ENCODE measurements at places on chromosomes 2 and 18.

- DNase-seq, result no peak
Measured at GRCh38 chr2:172928756-172929155, 146.9 kb upstream of the MAP3K20 start.

- no peak for DNase-seq
Measured at GRCh38 chr2:26463244-26464192, 14.4 kb downstream of the OTOF start.

DNA sequence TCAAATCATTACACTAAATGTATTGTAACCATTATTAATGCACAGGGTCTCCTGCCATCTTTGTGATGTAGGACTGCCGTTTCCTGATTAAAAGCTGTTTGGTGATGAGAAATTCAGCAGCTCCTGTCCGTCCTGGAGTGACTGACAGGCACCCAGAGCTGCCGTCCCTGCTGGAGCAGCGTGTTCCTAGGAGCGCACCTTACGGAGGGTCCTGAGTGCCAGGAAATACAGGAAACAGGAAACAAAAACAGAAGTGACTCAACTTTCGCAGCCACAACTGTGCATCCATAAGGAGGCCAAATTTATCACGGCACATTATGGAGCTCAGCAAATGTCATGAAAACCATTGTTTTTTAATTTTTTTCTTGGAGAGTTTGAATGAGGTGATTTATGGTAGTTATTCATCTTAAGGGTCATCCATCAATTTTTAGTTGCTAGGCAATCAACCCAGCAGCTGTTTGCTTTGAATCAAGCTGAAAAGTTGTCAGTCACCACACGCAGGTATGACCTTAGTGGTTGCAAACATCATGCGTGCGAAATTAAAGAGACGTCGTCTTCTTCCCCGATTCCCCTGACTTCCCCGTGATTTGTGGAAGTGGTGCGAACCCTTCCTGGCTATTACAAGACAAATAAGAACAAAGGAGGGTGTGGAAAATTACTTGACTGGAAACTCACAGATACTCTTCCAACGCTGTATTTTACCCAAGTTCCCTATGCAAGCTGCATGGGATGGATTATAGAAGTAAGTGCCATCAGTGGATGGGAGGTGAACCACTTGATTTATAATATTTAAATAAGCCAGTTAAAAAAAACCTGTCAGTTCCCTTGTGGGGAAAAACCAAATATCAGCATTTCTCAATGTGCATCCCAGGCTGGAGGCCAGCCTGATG, 19.8 kb downstream of the TSHZ1 start:
- DNase-seq, result no peak

- DNase-seq, result no peak
Measured at GRCh38 chr2:144989579-144990270, 469.8 kb upstream of the ZEB2 start.

DNA sequence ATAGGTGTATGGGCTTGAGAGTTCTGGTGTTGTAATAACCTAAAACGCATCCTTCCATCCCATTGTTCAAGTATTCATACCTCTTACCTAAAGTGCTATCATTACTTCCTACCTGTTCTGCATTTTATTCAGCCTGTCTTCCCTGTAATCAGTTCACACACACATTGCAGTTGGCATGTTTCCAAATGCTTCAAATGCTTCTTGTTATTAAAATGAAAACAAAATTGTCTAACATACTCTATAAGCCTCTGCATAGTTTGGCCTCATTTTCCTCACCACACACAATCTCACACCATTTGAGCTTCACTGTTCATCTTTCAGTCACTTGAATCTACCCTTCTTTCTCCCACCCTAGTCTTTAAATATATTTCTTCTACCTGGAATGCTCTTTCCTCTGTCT, 1178.2 kb upstream of the NRXN1 start:
- DNase-seq, result no peak

- no peak for DNase-seq
Measured at GRCh38 chr2:24363301-24363700, 3.0 kb upstream of the ITSN2 start.

DNA sequence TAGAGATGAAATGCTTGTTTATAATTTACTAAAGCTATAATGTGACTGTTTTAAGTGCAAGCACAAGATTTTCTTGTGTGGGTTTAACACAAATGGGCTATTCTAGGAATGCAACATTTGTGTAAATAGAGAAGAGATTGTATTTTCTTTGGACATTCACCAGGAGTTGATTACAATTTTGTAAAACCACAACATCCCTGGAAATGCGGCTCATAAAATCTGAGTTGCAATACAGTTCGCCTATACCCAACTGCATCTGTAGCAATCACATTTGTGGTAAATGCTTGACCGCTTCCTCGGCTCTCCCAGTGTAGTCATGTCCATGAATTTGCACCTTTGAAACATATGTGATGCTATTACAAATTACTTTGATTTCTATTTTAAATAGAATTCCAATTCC, 348.7 kb upstream of the CDH20 start:
- no peak for DNase-seq

DNA sequence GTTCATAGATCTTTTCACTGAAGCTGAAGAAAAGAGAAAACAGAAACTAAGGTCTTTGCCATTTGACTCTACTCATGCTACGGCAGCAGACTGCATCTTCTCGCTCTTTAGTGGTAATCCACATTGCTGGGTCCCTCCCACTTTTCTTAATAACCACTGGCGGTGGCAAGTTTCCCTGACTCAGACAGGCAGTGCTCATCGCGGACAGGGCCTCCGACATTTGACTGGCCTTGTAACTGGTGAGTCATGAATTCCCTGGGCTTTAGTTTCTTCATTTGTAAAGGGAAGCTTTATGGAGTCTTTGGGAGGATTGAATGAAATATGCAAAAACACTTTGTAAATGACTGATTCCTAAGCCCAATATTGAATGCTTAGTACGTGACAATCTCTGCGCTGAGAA, 238.2 kb upstream of the RBBP8 start:
- no peak for DNase-seq

DNA sequence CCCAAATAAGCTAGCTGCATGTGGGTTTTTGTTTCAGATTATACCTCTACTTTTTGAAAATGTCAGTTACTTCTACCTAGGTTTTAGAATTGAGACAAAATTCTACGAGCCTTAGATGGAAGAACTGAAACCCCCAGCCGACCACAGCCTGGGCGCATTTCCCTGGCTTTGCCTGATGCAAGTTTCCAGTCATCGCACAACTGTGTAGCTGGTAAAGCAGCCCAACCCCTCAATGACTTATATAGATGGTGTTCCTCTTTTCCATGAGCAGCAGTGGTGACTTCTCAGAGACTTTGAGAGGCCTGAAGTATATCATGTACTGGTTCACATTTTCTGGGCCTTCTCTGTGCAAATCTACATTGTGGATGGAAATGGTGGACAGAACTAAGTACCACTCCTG, 515.4 kb upstream of the RAB6C start:
- DNase-seq, result no peak

DNA sequence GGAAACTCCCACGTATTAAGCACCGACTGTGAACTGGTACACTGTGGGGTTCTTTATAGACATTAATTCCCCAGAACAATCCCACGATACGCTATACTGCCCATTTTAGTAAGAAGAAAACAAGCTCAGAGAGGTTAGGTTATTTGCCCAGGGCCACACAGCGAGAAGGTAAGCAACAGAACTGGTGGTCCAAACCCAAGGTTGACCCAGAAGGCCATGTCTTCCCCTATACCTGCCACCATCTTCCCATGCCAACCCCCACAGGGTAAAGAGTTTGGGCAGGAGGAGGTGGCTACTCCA, 69.9 kb downstream of the MARCO start:
- DNase-seq, result no peak

DNA sequence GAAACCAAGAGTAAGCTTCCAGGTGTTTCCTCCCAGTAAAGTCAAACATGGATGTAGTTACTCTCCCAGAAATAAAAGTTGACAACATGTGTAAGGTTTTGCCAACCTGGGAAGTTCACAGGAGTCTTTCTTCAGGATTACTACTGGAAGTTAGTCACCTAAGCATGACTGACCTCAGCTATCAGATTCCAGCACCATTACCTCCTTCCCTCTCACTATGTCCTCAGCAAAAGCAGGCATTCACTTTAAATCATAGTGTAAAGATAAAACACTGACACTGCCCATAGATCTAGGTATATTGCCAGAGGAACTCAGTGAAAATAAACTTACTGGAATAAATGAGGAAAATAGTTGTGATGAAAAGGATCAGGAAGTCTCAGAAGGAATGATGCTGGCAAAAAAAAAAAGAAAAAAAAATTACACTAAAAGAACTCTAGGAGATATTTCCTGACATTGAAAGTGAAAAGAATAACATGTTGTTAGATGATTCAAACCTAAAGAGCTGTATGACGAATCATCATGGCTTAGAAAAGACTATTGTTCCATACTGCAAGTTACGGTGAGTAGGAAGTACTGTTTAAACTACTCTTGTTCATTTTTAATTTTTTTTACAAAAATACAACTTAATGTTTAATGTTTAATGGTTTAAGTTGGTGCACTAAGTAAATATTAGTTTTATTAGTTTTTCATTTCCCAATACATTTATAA, 484.5 kb upstream of the ZNF804A start:
- no peak for DNase-seq

DNA sequence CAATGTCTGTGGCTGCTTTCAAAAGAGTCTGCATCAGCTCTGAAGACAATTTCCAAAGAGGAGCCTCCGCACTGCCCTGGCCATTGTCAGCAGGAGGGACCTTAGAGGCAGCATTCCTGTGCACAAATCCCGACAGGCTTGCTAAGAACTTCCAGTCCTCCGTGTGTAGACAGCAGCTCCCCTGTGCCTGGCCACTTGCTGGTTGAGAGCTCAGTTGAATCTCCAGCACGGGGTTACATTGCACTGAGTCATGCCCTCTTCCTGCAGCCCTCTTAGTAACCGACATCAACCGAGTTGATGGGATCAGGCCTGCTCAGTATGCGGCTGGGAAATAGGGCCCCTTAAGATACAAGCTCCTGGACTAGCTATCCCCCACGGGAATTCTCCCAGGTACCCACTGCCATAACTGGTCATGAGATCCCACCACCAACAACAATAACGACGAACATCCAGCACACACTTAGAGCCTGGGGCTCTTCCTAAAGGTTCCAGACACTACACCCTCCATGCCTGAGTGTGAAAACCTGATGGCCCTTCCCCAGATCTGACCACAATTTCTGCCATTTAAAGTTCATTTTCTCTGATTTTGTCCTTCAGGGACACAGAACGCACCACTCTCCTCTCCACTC, 12.0 kb downstream of the ATP6V1B1 start:
- no peak for DNase-seq

DNA sequence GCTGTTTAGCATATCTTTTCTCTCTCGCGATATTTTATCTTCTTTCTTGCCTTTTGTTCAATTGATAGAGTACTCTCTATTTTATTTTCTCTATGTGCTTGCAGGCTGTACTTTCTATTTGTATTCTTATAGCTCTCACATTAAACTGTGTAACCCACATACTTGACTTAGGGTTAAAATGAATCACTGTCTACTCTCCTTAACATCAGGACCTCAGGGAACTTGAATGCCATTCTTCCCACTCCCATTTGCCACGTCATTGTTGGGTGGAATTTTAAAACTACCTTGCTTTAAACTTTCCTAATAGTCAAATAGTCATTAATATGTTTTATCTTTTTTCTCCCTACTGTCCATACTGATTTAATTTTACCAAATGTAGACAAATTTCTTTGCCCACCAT, 269.7 kb downstream of the ALPK2 start:
- DNase-seq, result no peak

GRCh38 chr2:28356095-28356911, 36.4 kb upstream of the FOSL2 start:
- DNase-seq, result no peak

DNA sequence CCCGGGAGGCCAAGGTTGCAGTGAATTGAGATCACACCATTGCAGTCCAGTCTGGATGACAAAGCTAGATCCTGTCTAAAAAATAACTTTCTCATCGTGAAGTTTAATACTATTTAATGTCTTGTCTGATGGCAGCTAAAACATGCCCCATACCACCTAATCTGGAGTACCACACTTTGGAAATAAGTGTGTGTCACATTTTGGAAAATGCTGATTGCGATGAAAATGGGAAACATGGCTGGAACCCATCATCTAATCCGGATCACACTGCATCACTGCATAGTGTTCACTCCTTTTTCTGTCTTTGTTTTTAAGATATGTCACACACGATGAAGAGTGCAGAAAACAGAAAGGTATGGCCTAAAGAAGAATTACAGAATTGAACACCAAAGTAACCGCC, 31.2 kb upstream of the ALPP start:
- DNase-seq, result no peak

DNA sequence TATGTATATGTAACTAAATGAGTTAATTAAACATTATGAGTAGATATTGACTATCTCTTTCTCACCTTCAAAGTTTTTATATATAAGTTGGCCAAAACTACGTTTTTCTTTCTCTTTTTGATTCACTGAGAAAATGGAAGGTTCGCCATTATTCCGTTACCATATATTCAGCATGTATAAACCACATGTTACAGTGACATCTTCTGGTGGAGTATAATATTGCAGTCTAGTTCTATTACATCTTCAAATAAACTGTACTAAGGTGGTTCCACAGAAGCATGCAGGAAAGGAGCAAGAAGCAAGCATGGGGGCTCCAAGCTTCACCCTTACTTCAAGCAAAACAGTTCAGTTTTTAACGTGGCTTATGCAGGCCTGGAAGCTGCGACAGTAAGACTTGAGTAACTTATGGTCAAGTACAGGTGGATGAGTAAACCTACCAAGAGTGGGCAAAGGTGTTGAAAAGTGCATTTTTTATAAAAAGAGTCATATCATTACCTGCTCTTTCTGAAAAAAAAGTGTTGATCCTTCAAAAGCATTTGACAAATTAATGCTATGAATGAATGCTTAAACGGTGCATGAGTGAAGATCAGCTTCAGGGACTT, 129.8 kb upstream of the RAB6C start:
- DNase-seq, result no peak

- DNase-seq, result no peak
Measured at GRCh38 chr2:27019931-27020855, 12.6 kb upstream of the TMEM214 start.

DNA sequence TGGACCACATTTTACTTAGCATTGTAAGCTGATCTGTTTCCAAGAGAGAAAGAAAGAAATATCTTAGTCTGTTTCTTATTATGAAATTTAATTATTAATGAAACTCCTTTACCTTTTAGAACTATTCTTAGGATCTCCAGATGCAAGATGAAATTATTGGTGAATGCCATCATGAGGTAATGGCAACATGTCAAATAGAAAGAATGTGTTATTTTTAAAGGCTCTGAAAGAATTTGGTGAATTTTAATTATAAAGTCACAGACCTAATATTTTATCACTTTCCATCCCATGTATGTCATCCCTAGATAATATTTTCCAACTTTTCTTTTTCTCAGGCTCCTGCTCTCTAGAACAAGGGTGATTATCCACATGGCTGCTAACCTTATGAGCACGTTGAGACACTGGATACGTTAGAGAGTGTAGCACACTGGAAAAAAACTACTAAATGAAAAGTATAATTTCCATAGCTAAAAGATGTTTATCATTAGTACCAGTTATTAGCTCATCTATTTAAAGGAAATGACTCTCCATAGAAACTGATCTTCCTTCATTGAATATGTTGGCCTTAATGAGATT, 95.2 kb upstream of the SCG2 start:
- no peak for DNase-seq

DNA sequence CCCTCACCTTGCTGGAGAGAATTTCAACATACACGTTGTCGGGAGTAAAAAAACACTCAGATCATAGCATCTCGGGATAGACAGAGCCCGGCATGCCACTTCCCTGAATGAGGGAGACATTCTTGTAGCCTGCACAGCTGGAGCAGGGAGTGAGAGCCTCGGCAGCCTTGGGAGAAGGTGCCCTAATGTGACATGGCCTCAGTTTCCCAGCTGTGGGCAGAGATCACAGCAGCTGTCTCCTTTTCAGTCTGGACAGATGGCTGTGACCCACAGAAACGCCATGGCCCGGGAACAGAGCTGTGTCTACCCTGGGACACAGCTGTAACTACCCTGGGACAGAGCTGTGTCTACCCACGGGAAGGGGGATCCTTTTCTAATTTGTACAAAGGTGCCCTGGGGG, 55.9 kb downstream of the HS1BP3 start:
- no peak for DNase-seq
